ENCODE measurements at places on chromosomes 16 and 17.

DNA sequence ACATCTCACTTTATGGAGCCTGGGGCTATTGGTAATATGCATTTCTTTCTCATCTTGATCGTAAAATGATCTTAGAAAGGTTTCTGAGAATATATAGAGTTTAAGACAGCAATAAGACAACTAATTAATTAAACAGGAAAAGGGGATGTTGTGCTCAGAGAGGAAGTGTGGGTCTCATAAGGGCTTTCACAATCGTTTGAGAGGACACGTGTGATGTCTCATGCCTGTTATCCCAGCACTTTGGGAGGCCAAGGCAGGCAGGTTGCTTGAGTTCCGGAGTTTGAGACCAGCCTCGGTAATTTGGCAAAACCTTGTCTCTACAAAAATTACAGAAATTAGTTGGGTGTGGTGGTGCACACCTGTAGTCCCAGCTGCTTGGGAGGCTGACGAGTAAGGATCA lies 295.6 kb downstream of the WWOX start:
- DNase-seq, result no peak

GRCh38 chr17:76414334-76415295 lies 30.2 kb downstream of the SPHK1 start:
- no peak for DNase-seq

DNA sequence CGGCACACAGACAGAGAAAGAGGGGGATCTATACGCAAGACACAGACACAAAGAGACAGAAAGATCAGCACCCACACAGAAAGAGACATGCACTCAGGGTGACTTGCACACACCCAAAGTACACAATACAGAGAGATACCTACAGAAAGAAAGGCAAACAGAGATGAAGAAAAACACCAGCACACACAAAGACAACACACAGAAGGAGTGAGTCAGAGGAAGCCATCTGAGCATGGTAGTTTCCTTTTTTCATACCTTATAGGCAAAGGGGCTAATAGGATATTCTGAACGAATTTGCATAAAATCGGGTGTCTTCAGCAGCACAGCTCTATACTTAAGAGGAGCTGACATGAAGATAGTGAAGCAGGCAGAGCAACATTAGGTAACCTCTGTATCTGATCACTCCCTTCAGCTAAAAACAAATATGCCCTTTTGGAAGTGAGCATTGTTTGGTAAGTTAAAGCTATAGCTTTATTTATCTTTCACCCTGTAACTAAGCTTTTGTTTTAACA lies 198.6 kb downstream of the AATF start:
- DNase-seq, result no peak

GRCh38 chr16:2586901-2587480 lies 49.2 kb downstream of the PDPK1 start:
- no peak for DNase-seq

- no peak for DNase-seq
Observed at GRCh38 chr17:74528491-74529199, 2.6 kb downstream of the CD300LB start.

GRCh38 chr17:80759377-80759673 lies 214.7 kb downstream of the RPTOR start:
- no peak for DNase-seq

DNA sequence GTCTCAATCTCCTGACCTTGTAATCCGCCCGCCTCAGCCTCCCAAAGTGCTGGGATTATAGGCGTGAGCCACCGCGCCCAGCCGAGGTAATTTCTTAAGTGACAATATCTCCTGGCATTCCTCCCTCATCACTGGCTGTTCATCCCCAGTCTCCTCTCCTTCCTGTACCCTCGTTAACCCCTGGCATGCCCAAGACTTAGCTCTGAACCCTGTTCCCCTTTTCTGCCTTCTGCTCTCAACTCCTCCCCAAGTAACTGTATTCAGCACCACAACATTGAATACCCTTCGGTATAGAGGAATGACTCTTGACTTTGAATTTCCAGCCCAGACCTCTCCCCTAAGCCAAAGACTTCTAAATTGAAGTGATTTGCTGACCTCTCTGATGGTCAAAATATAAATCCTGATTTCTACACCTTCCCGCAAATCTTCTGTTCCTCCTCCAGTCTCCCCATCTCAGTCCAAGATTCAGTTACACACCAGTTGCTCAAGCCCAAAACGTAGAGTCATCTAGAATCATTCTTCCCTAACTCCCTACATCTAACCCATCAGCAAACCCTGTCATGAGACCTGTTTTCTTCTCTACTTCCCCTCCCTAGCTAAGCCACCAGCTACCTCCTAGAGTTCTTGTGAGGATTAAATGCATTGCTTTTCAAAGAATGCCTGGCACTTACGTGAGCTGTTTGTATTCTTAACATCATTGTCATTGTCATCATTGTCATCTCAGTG lies 14.8 kb downstream of the PMP22 start:
- DNase-seq, result no peak

GRCh38 chr16:90018652-90019542 lies at the start of gene DBNDD1:
Gene DBNDD1, minus strand, starts transcription at chr16:90019456. Its CDS starts 115 bp downstream, at chr16:90019341.
- DNase-seq, result no peak

DNA sequence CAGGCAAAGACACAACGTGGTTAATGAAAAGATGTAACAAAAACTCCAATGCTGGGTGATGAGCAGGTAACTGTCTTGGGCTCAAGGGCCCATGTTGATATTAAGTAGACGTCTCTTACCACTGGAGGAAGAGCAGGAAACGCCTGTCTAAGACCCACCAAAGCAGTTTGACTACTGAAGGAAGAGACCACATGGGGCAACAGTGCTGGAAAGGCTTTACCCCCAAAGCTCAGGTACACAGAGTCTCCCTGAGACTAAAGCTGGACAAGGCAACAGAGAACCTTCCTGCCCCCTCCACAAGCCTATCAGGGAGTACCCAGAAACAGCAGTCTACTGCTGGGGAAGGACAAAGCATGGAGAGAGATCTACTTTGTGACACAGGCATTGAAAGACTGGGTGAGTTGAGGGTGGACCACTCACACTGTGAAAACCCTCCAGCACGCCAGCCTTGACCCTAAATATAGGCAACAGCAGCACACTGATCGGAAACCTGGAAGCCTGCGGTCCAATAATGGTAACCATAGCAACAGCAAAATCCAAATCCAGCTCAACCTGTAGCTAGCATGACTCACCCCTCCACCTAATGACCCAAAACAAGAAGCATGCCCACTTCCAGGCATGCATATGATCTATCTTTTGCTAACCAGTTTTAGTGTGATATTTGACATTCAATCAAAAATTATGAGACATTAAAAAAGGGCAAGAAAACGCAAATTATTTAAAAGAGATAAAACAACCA lies 270.5 kb upstream of the SDK2 start:
- DNase-seq, result no peak

DNA sequence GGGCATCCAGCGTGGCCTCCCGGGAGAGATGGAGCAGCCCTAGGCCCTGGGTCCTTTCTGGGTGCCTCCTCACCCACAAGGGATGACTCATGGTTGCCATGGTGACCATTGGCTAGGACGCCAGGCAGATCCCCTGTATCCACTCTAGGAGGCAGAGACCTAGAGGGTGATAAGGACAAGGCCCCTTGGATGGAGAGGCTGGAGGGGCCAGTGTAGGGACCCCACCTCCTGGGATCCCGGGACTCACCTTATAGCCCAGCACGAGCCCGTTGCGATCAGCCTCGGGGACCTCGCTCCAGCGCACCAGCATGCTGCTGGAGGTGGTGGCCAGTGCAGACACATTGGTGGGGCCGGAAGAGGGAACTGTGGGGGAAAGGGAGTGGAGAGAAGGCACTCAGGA lies 82.2 kb upstream of the CDC42EP4 start:
- no peak for DNase-seq

DNA sequence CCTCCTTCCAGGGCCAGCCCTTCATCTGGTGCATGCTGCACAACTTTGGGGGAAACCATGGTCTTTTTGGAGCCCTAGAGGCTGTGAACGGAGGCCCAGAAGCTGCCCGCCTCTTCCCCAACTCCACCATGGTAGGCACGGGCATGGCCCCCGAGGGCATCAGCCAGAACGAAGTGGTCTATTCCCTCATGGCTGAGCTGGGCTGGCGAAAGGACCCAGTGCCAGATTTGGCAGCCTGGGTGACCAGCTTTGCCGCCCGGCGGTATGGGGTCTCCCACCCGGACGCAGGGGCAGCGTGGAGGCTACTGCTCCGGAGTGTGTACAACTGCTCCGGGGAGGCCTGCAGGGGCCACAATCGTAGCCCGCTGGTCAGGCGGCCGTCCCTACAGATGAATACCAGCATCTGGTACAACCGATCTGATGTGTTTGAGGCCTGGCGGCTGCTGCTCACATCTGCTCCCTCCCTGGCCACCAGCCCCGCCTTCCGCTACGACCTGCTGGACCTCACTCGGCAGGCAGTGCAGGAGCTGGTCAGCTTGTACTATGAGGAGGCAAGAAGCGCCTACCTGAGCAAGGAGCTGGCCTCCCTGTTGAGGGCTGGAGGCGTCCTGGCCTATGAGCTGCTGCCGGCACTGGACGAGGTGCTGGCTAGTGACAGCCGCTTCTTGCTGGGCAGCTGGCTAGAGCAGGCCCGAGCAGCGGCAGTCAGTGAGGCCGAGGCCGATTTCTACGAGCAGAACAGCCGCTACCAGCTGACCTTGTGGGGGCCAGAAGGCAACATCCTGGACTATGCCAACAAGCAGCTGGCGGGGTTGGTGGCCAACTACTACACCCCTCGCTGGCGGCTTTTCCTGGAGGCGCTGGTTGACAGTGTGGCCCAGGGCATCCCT lies 7.4 kb downstream of the NAGLU start:
- DNase-seq, result no peak

DNA sequence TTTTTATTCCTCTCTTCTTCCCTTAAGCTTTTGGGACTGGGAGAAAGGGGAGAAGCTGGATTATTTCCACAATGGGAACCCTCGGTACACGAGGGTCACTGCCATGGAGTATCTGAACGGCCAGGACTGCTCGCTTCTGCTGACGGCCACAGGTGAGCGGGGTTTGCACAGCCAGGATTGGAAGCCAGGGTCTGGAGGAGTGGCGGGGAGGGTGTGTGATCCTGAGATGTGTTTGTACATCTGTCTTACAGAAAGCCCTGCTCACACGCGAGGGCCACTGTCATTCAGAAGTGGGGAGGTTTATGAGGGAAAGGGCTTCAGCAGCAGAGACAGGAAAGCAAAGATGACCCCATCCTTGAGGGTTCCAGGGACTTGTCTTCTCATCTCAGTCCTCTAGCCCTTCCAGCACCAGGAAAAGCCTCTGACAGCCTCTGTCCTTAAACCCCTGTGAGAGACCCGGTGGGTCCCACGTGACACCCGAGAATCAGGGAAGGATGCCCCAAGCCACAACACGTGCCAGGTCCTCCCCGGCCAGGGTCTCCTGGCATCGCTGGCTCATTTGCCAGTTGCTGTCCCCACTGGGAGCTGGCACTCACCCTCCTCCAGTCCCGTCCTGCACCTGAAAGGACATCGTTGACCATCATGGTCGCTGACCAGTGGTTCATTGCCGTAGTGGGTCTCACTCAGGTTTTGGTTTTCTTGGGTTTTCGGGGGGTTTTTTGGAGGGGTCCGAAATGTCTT lies 44.3 kb upstream of the CHMP6 start:
- no peak for DNase-seq

DNA sequence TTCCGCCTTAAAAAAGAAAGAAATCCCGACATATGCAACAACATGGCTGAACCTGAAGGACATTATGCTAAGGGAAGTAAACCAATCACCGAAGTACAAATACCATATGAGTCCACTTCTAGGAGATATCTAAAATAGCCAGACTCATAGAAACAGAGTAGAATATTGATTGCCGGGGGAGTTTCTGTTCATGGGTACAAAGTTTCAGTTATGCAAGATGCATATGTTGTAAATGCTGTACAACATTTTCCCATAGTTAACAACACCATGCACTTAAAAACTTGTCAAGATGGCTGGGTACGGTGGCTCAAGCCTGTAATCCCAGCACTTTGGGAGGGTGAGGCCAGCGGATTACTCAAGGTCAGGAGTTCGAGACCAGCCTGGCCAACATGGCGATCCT lies 251.5 kb upstream of the EEF2KMT start:
- DNase-seq, result no peak

- DNase-seq, result no peak
Observed at GRCh38 chr17:57911834-57912673, 43.2 kb downstream of the CUEDC1 start.

DNA sequence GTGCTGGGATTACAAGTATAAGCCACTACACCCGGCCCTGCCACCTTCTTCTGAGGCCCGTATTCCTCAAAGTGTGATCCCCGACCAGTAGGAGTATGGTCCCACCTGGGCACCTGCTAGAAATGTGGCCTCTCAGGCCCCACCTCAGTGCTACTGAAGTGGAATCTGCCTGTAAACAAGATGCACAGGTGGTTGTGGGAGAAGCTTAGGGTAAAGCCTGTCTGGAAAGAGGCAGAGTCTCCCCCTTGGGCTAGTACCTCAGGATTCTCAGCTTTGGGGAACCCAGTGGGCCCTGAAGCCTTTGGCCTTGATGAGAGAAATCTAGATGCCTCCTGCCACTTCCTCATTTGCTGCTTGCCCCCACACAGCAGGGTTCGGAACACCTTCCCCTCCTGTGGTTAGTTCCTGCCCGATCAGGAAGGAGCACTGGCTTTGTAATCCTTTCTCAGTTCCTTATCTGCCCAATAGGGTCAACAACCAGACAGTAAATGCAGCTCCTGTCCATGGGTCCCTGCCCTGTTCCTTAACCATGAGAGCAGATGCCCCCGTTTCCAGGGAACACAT lies 25.2 kb downstream of the TK2 start:
- DNase-seq, result no peak

- no peak for DNase-seq
Observed at GRCh38 chr16:87060034-87060986, 256.9 kb downstream of the C16orf95 start.

- no peak for DNase-seq
Observed at GRCh38 chr17:61427567-61427966, 24.7 kb upstream of the TBX4 start.

GRCh38 chr16:85424260-85425073 lies 188.7 kb upstream of the GSE1 start:
- no peak for DNase-seq

- DNase-seq, result no peak
Observed at GRCh38 chr17:33968350-33969044, 286.6 kb upstream of the CCL2 start.

- DNase-seq, result no peak
Observed at GRCh38 chr17:83136156-83136555, 56.7 kb downstream of the METRNL start.

DNA sequence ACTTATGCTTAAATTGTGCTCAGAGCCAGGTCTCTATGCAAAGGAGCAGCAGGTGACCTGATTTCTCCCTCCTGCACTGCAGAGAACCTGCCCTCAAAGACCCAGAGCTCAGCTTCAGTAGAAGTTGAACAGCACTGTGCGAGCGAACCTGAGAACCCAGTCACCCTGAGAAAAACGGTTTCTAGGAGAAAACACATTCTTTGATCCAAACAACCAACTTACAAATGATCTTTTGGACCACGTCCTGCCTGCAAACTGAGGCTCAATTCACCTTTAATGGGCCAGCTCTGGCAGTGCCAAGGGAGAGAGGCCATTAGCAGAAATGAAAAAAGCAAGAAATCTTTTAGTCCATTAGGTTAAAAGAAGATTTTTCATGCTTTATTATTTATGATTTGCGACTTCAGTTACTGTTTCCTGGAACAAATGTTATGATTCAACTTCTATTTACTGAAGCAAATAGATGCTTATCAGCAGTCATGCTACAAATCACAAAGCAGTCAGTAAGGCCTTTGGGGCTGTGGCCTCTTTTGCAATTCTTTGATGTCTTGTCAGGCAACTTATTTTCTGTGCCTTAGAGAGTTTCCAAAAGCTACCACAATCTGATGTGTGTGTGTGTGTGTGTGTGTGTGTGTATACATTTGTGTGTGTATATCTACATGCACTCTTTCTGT lies 65.7 kb upstream of the LRRC37A3 start:
- DNase-seq, result no peak

All from activated naive CD8-positive, alpha-beta T cell treated with anti-CD3 and anti-CD28 coated beads, Interleukin-2, amount 50 U/mL, for 16 hours (primary cell).